ENCODE measurements at places on chromosomes 11 and 22.

DNA sequence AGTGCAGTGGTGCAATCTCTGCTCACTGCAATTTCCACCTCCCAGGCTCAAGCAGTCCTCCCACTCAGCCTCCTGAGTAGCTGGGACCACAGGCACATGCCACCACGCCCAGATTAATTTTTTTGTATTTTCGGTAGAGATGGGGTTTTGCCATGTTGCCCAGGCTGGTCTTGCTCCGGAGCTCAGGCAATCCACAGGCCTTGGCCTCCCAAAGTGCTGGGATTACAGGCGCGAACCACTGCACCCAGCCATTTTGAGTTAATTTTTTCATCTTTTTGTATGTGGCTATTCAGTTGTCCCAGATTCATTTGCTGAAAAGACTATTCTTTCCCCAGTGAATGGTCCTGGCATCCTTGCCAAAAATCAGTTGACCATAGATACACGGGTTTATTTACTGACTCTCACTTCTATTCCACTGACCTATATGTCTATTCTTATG, 63.6 kb downstream of the MAPK1 start:
- DNase-seq = no peak

DNA sequence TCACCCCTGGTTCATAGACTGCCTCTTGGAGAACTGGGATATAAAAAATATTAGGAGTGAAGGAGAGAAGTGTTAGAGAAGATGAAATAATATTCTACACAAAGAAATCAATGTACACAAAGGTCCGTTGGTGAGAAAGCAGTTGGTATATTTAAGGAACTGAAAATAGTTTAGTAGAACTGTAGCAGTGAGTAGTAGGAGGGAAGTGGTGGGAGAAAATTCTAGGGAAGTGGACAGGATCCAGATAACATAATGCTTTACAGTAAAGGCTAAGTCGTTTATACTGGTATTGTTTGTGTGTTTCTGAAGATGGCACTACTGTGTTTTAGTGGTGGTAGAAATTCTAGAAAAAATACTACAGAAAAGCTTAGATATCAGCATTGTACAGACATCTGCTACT, 120.8 kb upstream of the CHORDC1 start:
- no peak for DNase-seq

- no peak for DNase-seq
Observed at GRCh38 chr11:112363527-112363926, 102.9 kb upstream of the PLET1 start.

GRCh38 chr11:23423656-23424055, 563.4 kb upstream of the CCDC179 start:
- DNase-seq = no peak

DNA sequence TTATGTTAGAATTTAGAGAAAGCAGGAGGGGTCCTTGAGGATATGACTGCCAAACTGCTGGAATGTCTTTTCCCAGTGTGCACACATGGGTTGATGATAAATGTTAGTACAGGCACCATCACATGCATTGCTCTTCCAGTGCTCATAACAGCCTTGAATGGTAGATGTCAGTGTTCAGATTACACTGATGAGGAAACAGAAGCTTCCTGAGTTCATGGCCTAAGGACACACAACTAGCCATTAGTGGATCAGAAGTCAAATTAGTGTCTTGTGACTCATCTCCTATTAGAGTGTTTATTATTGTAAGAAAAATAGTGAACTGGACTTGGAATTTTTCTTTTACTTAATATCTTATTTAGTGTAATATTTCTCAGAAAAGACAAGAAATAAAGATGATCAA, 241.5 kb downstream of the DDX10 start:
- no peak for DNase-seq

DNA sequence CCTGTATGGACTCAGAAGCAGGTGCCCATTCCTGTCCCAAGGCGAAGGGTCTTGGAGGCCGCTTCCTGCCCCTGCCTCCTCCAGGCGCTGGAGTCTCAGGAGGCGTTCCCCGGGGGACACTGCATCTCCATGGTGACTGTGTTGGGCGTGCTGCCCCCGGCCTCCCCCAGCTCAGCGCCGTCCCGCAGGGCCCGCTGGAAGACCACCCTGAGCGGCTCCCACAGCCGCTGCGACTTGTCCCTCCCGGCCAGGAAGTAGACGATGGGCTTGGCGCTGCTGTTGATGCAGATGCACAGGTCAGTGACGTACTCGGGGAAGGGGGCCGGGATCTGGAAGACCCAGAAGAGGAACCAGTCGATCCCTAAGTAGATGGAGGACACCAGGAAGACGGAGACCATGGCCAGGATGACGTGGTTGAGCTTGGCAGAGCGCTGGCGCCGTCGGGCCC, 7.8 kb downstream of the MRGPRF start:
- DNase-seq = no peak

DNA sequence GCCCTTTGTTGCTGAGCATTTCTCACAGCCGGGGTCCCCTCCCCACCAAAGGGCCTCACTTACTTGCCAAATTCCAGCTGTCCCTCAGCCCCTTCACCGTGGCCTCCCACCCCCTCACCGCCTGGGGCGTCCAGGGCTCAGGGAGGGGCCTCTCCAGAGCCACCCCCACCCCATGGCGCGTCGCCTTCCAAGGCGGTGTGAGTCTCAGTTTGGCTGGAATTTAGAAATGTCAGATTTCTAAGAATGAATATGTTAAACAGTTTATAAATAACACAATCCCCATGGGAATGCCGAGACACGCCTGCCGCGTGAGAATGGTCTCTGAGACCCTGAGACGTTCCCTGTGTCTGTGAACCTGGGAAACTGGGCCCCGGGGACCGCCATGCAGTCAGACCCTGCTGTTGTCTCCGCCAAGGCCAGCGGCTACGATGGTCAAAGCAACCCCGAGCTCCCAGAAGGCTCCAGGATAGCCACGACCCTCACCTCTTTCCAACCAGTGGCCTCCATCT, 28.9 kb downstream of the CELSR1 start:
- no peak for DNase-seq

DNA sequence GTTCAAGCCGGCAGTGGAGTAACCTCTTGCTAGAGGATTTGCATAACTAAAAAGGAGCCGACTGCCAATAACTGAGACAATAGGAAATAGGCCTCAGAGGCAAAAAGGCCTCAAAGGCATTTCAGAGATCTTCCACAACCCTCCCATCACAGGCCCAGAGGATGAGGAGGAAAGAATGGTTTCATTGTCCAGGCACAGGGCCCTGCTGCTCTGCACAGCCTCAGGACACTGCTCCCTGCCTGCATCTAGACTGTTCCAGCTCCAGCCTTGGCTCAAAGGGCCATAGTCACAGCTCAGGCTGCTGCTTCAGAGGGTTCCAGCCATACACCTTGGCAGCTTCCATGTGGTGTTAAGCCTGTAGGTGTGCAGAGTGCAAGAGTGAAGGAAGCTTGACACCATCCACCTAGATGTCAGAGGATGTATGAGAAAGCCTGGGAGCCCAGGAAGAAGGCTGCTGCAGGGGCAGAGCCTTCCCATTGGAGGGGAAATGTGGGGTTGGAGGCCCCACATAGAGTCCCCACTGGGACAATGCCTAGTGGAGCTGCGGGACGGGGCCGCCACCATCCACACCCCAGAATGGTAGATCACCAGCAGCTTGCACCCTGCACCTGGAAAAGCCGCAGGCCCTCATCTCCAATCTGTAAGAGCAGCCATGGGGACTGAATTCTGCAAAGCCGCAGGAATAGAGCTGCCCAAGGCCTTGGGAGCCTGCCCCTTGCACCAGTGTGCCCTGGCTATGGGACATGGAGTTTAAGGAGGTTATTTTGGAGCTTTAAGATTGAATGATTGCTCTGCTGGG, 8.2 kb upstream of the LRP5 start:
- DNase-seq = no peak

DNA sequence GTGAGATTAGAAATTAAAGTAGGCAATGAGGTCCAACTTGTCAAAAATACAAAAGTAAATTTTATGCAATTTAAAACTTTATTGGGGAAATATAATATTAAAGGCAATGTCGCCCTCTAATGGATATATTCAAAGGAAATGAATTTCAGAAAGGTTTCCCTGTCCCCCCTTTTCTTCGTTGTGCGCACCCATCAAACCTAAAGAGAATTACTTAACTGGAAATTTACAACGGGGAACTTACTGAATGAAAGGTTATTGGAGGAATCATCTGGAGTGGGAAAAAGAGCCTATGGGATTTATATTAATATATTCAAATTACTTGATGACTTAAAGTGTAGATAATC, 1.7 kb upstream of the ABTB2 start:
- DNase-seq = no peak

GRCh38 chr11:2955906-2956476, 26.8 kb upstream of the PHLDA2 start:
- DNase-seq = no peak

DNA sequence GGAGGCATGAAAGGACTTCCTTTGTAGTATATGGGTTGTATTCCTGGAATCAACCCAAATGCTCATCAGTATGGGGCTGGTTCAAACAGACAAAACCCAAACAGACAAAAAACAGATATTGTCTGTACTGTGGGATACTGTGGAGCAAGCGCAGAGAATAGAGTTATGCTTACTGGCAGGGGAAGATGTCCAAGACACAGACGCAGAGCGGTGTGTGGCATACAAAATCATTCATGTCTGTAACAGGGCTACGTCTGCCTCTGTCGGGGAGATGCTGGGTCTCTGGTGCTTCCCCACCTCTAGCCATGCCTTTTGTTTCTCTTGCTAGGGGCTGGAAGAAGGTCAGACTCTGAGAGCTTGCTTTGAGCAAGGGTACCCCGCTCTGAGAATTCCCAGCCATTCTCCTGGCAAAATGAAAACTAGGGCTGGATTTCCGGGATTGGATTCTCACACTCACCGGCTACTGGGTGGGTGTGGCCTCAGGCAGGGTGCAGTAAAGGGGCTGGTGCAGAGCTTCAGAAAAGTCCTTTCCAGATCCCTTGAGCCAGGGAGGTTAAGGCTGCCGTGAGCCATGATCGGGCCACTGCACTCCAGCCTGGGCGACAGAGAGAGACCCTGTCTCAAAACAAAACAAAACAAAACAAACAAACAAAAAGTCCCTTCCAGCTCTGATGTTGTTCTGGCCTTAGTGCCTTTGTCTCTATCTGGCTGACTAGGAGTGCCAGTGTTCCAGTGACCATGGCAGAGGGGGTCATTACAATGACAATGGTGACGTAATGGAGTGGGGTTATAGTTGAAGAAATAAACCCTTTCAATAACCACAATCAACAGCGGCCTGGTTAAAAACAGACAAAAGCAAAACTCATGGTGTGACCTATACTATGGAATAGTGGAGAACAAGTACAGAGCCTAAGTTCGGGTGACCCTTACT, 2.9 kb upstream of the ABCC8 start:
- no peak for DNase-seq
